ENCODE measurements at places on chromosomes 2 and 18. TPM values are rescaled to one million over a fixed set of nuclear protein-coding genes. Genes with fewer than 3 reads are reported as not detected.

The TMEM247 gene
- total RNA-seq, result 27.2 TPM

The ERMN gene
- total RNA-seq, result 1.1 TPM

The KANSL1L gene
- total RNA-seq, result 80.4 TPM

The SLC39A10 gene
- total RNA-seq, result 43.4 TPM

The TEX44 gene
- total RNA-seq, result 84.4 TPM

The HOXD9 gene
- total RNA-seq, result 15.7 TPM

The TUBA3D gene
- total RNA-seq, result 238 TPM

The APLF gene
- 14.7 TPM for total RNA-seq

The PAIP2B gene
- 3.9 TPM for total RNA-seq

The RTP5 gene
- 0.93 TPM for total RNA-seq

The SLC23A3 gene
- total RNA-seq, result 0.56 TPM

The NEB gene
- total RNA-seq, result 5.7 TPM

The PKP4 gene
- 60.5 TPM for total RNA-seq

The LYG2 gene
- total RNA-seq, result 1.7 TPM

The AMER3 gene
- total RNA-seq, result 3.5 TPM

The DPYSL5 gene
- total RNA-seq, result 2.8 TPM

The LOXHD1 gene
- 11.3 TPM for total RNA-seq

The CD28 gene
- total RNA-seq, result 0.24 TPM

GRCh38 chr18:54125429-54125828 lies 99.0 kb downstream of the MBD2 start:
- H3K27ac ChIP-seq, result no peak overlapping the region
- H3K4me1 ChIP-seq, result no peaks in the 10 kb centered on the region
- H3K27me3 ChIP-seq, result no peaks in the 10 kb centered on the region
- no peak overlapping the region for H3K4me3 ChIP-seq

GRCh38 chr18:25516747-25517498 lies 165.0 kb upstream of the ZNF521 start:
- no peaks in the 10 kb centered on the region for H3K27me3 ChIP-seq
- no peaks in the 10 kb centered on the region for H3K4me1 ChIP-seq
- H3K4me3 ChIP-seq, result no peak overlapping the region
- no peak for DNase-seq
- H3K27ac ChIP-seq, result no peak overlapping the region

- no peak for DNase-seq
- H3K4me1 ChIP-seq, result peaks cover 5% of the 10 kb centered on the region
- H3K27me3 ChIP-seq, result no peaks in the 10 kb centered on the region
- H3K4me3 ChIP-seq, result no peak overlapping the region
Measured at GRCh38 chr2:222774941-222775340, 85.9 kb upstream of the ACSL3 start.

DNA sequence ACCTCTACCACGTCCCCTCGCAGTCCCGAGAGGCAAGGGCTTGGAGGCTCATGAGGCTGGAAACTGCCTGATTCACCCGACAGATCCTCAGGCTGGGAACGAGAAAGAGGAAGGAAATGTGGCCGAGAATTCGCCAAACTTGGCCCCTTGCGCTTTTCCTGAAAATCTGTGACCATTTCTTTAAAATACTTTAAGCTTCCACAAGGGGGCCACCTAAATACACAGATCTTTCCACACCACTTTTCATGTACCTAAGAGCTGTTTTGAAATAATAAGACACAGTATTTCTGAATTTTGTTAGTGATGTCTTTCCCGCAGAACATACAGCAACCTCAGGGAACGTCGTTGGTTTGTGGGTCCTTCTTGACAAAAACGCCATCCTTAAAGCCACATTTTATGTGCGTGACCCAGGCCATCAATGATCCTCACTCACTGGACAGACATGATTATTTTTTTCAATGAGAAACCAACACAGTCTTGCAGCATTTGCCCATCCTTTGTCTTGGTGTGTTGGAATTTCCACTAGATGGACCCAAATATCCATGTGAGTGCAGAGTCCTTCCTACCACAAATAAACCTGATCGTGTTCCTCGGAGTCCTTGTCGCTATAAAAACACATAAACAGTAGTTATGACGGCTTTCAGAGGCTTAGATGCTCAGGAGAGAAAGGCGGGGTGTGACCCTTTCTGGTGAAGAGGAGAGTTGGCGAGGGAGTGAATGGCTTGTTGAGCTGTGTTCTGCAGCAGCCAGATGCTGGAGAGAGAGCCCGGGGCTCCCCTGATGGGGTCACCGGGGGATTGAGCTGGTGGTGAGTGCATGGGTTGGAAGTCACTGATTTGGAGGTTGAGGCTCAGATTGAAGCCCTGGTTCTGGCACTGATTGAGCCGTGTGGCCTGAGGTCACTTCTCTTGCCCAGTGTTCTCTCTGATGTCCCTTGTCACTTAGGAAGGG lies 25.0 kb downstream of the DCDC2C start:
- H3K27me3 ChIP-seq, result no peaks in the 10 kb centered on the region
- H3K36me3 ChIP-seq, result no peaks in the 10 kb centered on the region

DNA sequence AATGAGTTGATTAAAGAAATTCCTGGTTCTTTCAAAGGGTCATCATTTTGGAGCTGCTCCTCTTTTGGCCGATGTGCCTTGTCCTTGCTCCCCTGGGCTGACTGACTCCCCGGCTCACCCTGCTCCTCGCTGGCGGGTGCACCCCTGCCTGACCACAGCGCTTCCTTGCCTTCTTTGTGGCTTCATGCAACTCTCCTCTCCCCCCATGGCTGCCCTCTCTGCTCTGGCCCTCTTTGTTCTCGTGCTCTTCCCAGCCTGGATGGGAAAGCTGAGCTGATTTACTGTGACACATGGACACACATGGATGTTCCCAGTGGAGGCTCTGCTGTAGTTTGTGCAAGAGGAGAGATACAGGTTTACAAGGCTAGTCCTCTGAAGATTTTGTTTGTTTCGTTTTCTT lies 234.6 kb downstream of the HAUS1 start:
- H3K36me3 ChIP-seq, result no peaks in the 10 kb centered on the region
- DNase-seq, result no peak
- H3K4me1 ChIP-seq, result no peaks in the 10 kb centered on the region
- no peaks in the 10 kb centered on the region for H3K27me3 ChIP-seq
- no peak overlapping the region for H3K4me3 ChIP-seq
- no peak overlapping the region for H3K27ac ChIP-seq

GRCh38 chr2:173831312-173832229 lies 133.6 kb downstream of the SP3 start:
- DNase-seq, result peak; percentile 76
- no peaks in the 10 kb centered on the region for H3K36me3 ChIP-seq
- no peaks in the 10 kb centered on the region for H3K27me3 ChIP-seq
- no peak overlapping the region for H3K27ac ChIP-seq
- H3K4me1 ChIP-seq, result peaks cover 17% of the 10 kb centered on the region

- no peaks in the 10 kb centered on the region for H3K36me3 ChIP-seq
- H3K4me3 ChIP-seq, result no peak overlapping the region
- DNase-seq, result no peak
- peaks cover 3% of the 10 kb centered on the region for H3K4me1 ChIP-seq
- H3K27me3 ChIP-seq, result no peaks in the 10 kb centered on the region
Measured at GRCh38 chr18:12409469-12409868, 1.7 kb downstream of the PRELID3A start.

GRCh38 chr2:9803023-9803805 lies 40.1 kb upstream of the TAF1B start:
- peaks cover 5% of the 10 kb centered on the region for H3K4me1 ChIP-seq
- no peak overlapping the region for H3K27ac ChIP-seq
- H3K4me3 ChIP-seq, result no peak overlapping the region

DNA sequence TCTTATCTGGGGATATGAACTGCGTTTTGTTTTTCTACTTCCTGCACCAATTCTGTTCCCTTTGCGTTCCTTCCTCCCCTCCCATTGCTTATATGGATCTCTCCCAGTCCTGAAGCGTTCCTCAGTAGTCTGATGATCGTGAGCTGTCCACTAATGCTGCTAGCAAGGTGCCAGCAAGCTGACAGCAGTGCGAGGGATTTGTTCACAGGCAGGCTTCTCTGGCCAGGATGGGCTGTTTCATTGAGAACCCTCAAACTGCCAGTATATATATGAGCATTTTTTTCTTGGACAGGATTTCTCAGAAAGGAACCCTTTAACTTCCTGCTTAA lies 40.1 kb downstream of the GTF3C3 start:
- H3K4me1 ChIP-seq, result no peaks in the 10 kb centered on the region
- no peak overlapping the region for H3K27ac ChIP-seq
- H3K36me3 ChIP-seq, result no peaks in the 10 kb centered on the region
- no peak for DNase-seq
- no peak overlapping the region for H3K4me3 ChIP-seq

DNA sequence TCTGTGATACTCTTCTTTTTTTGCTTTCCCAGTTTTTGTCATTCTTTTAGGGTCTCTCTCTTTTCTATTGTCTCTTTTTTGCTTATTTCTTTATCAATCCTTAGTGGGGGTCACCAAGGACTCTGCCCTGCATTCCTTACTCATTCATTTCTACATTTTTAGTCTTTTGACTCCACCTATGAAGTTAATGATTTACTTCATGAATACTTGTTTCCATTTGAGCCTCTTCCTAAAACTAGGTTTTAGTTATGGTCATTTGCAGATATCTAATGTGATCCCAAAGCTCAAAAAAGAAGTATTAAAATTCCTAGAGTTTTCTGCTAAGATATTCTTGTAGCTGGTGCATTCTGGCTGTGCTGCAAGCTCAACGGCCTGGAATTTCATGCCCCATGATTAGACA lies 149.3 kb upstream of the AQP4 start:
- DNase-seq, result no peak
- no peaks in the 10 kb centered on the region for H3K4me1 ChIP-seq
- H3K27ac ChIP-seq, result no peak overlapping the region

GRCh38 chr18:10558243-10558966 lies 32.6 kb downstream of the NAPG start:
- no peaks in the 10 kb centered on the region for H3K4me1 ChIP-seq
- H3K4me3 ChIP-seq, result no peak overlapping the region
- H3K27me3 ChIP-seq, result no peaks in the 10 kb centered on the region
- no peaks in the 10 kb centered on the region for H3K36me3 ChIP-seq
- no peak overlapping the region for H3K27ac ChIP-seq
- no peak for DNase-seq

DNA sequence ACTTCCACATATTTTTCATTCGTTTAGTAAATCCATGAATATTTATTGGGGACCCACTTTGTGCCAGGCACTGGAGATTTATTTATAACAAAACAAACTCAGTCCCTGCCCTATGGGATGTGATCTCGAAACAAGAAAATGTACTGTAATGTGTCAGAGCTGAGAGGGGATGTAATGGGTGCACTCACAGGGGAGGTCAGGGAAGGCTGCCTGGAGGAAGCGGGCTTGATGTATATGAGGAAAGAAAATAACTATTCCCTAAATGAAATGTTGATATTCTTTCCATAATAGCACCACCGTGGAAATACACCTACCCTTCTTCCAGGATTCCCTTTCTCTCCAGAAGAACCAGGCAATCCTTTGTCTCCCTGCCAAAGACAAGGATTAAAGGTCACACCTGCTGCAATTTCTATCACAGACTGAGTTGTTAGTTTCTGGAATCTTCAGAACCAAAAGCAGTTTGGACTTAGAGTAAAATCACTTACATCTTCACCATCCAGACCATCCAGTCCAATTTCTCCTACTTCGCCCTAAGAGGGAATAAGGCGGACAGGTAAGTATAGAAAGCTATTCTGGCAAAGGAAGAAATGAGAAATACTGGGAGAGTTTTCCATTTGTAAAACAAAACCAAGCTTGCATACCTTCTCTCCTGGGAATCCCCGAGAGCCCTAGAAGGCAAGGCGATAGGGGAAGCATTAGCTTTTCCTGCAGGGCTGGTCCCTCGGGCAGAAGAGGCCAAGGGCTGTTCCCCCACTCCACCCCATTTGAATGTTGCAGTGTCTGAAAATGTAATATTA lies 55.0 kb downstream of the COL6A3 start:
- no peak for DNase-seq
- no peaks in the 10 kb centered on the region for H3K27me3 ChIP-seq
- H3K4me3 ChIP-seq, result no peak overlapping the region
- no peaks in the 10 kb centered on the region for H3K36me3 ChIP-seq
- peak overlapping the region; percentile 75 for H3K27ac ChIP-seq
- H3K4me1 ChIP-seq, result peaks cover 20% of the 10 kb centered on the region

- DNase-seq, result no peak
- H3K4me1 ChIP-seq, result no peaks in the 10 kb centered on the region
- no peaks in the 10 kb centered on the region for H3K27me3 ChIP-seq
- no peak overlapping the region for H3K27ac ChIP-seq
Measured at GRCh38 chr2:9168821-9169221, 37.8 kb upstream of the ASAP2 start.

DNA sequence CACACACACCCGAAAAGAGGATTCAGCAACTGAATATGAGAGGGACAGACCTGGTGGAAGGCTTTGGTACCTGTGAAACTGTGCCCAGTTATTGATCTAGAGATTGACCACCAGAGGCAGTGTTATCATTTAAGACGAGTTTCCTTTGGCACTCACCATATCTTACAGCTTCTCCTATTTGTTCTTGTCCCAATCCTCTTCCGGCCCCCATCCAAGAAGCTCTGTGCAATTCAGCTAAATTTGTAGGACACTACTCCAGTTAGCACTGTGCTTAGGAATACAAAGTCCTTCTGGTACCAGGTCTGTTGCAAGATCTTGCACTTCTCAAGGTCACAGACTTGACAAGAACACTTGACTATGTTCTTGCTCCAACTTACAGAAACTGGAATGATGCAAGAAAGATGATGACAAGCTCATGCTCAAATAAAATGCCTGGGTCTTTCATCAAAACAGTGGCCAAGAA lies 177.7 kb downstream of the TMEM247 start:
- H3K4me3 ChIP-seq, result no peak overlapping the region
- H3K27ac ChIP-seq, result no peak overlapping the region
- peak; percentile 77 for DNase-seq
- H3K36me3 ChIP-seq, result no peaks in the 10 kb centered on the region
- peaks cover 13% of the 10 kb centered on the region for H3K4me1 ChIP-seq

- H3K4me3 ChIP-seq, result no peak overlapping the region
- H3K36me3 ChIP-seq, result no peaks in the 10 kb centered on the region
- DNase-seq, result no peak
- H3K27me3 ChIP-seq, result no peaks in the 10 kb centered on the region
- no peak overlapping the region for H3K27ac ChIP-seq
Measured at GRCh38 chr2:174070281-174070680, 105.1 kb upstream of the SP3 start.

GRCh38 chr2:168471163-168471475 lies 15.0 kb downstream of the CERS6 start:
- no peaks in the 10 kb centered on the region for H3K27me3 ChIP-seq
- peaks cover 17% of the 10 kb centered on the region for H3K4me1 ChIP-seq
- no peaks in the 10 kb centered on the region for H3K36me3 ChIP-seq
- H3K27ac ChIP-seq, result no peak overlapping the region

- no peaks in the 10 kb centered on the region for H3K36me3 ChIP-seq
- H3K4me3 ChIP-seq, result no peak overlapping the region
- no peaks in the 10 kb centered on the region for H3K27me3 ChIP-seq
- H3K27ac ChIP-seq, result no peak overlapping the region
Measured at GRCh38 chr2:164504253-164504652, 117.0 kb downstream of the GRB14 start.

DNA sequence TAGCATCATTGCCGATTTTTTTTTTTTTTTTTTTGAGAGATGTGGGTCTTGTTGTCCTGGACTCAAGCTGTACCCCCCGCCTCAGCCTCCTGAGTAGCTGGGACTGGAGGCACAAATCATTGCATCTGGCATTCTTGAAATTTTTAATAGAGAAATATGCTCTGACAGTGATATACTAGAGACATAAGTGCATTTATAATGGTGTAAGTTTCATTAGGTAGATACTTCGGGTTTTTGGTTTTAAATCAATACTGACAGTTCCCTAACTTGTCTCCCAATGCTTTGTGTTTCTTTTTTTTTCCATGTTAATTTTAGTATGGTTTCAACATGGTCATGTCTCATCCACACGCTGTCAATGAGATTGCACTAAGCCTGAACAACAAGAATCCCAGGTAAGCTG lies 138.7 kb downstream of the PRPF40A start:
- H3K36me3 ChIP-seq, result no peaks in the 10 kb centered on the region
- H3K27ac ChIP-seq, result no peak overlapping the region
- peaks cover 8% of the 10 kb centered on the region for H3K4me1 ChIP-seq

GRCh38 chr2:189837326-189837725 lies 53.1 kb downstream of the PMS1 start:
- H3K27me3 ChIP-seq, result no peaks in the 10 kb centered on the region
- no peak for DNase-seq
- no peak overlapping the region for H3K4me3 ChIP-seq
